T-helper 2 cell treated with Interferon-gamma antibody and Interleukin-4, amounts not matched to agents 5 μg/mL and 100 μg/mL, for 36 hours (primary cell): ENCODE measurements at places on chromosomes 6 and 20.

DNA sequence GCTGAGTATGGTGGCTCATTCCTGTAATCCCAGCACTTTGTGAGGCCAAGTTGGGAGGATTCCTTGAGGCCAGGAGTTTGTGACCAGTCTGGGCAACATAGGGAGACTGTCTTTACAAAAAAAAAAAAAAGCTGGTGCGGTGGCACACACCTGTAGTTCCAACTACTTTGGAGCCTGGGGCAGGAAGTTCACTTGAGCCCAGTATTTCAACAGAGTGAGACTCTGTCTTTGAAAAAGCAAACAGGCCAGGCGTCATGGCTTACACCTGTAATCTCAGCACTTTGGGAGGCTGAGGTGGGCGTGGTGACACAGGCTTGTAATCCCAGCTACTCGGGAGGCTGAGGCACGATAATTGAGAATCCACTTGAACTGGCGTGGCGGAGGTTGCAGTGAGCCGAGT lies 28.7 kb downstream of the MYBL2 start:
- no peak for DNase-seq
- H3K36me3 ChIP-seq = peaks cover 22% of the 10 kb centered on the region
- H3K4me3 ChIP-seq = no peak overlapping the region
- H3K4me1 ChIP-seq = peaks cover 5% of the 10 kb centered on the region

DNA sequence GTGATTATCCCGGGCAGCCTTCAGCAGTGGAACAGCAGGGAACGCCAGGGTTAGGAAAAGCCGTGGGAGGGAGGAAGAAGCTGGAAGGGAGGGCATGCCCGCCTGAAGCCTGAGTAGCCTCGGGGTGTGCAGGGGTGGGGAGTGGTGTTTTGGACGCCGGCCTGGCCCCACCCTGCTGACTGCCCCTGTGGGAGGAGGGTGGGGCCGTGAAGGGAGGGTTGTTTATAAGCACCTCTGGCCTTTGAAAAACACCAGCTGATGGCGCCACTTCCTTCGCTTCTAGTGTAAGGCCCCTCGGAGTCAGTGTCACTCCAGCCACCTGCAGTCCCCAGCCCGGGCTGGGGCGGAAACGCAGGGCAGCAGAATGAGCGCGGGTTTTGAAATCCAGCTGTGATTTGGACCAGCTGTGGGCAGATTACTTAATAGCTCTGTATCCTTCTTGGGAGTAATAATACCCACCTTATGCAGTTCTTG lies 52.8 kb upstream of the BMP6 start:
- no peak overlapping the region for H3K27ac ChIP-seq
- DNase-seq = no peak
- peaks cover 4% of the 10 kb centered on the region for H3K27me3 ChIP-seq
- no peak overlapping the region for H3K4me3 ChIP-seq
- H3K36me3 ChIP-seq = no peaks in the 10 kb centered on the region

GRCh38 chr6:29633534-29633905 lies 537 bp upstream of the GABBR1 start:
- peak overlapping the region; percentile 81 for H3K4me3 ChIP-seq
- H3K27ac ChIP-seq = peak overlapping the region; percentile 76
- peaks cover 1% of the 10 kb centered on the region for H3K36me3 ChIP-seq
- peaks cover 60% of the 10 kb centered on the region for H3K27me3 ChIP-seq
- no peak for DNase-seq
- peaks cover 40% of the 10 kb centered on the region for H3K4me1 ChIP-seq

GRCh38 chr6:140082867-140083297 lies 708.4 kb upstream of the CITED2 start:
- no peak for DNase-seq
- no peaks in the 10 kb centered on the region for H3K4me1 ChIP-seq
- no peak overlapping the region for H3K4me3 ChIP-seq
- no peaks in the 10 kb centered on the region for H3K27me3 ChIP-seq

DNA sequence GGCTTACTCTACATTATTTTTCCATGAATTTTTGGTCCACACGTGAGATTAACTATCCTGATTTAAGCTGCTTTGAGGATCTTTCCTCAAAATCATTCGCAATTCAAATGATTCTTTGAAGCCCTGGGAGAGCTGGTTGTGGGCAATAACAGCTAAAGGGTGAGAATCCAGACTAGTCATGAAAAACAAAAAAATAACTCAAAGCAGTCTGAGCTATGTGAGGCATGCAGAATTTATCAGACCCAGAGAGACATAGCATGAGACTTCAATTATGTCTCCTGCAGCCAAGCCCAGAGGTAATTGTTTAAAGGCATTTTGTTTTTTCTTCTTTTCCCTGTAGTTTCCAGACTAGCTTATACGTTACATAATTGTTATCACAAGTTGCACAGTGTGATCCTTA lies 517.3 kb upstream of the PTCHD4 start:
- DNase-seq = no peak
- no peaks in the 10 kb centered on the region for H3K27me3 ChIP-seq
- H3K4me1 ChIP-seq = no peaks in the 10 kb centered on the region
- H3K4me3 ChIP-seq = no peak overlapping the region
- H3K36me3 ChIP-seq = no peaks in the 10 kb centered on the region

GRCh38 chr6:72825315-72825911 lies 203.5 kb downstream of the KCNQ5 start:
- DNase-seq = no peak
- H3K4me3 ChIP-seq = no peak overlapping the region
- H3K4me1 ChIP-seq = peaks cover 11% of the 10 kb centered on the region
- no peak overlapping the region for H3K27ac ChIP-seq

- peaks cover 2% of the 10 kb centered on the region for H3K27me3 ChIP-seq
- H3K27ac ChIP-seq = no peak overlapping the region
- H3K36me3 ChIP-seq = peaks cover 20% of the 10 kb centered on the region
- no peak for DNase-seq
- H3K4me1 ChIP-seq = peaks cover 70% of the 10 kb centered on the region
Measured at GRCh38 chr6:90190131-90190530, 106.5 kb downstream of the BACH2 start.

- no peak for DNase-seq
- H3K36me3 ChIP-seq = peaks cover 39% of the 10 kb centered on the region
- H3K4me1 ChIP-seq = peaks cover 35% of the 10 kb centered on the region
- H3K27ac ChIP-seq = no peak overlapping the region
- no peaks in the 10 kb centered on the region for H3K27me3 ChIP-seq
- no peak overlapping the region for H3K4me3 ChIP-seq
Measured at GRCh38 chr20:17671011-17671410, 11.0 kb downstream of the RRBP1 start.

DNA sequence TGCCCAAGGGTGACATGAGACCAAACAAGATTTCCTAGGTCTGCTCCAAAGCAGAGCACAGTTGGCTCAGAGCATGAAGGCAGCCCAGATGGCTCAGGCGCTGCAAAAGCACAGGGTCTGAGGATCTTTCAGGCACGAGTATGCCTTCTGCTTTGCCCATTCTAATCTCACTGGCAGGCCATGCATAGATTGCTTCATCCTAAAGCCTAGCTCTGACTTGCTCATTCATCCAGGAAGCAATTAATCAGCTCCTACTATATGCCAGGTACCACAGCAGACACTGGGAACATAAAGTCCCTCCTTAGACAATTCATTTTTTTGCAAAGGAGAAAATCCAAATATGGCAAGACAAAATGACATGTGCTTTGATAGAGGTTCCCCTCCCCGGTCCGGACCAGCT lies 31.2 kb downstream of the GPLD1 start:
- DNase-seq = no peak
- H3K27ac ChIP-seq = no peak overlapping the region
- no peaks in the 10 kb centered on the region for H3K27me3 ChIP-seq
- no peaks in the 10 kb centered on the region for H3K4me1 ChIP-seq
- no peak overlapping the region for H3K4me3 ChIP-seq
- no peaks in the 10 kb centered on the region for H3K36me3 ChIP-seq

GRCh38 chr6:131532580-131533039 lies 40.4 kb upstream of the ARG1 start:
- peak; percentile 57 for DNase-seq
- H3K36me3 ChIP-seq = peaks cover 4% of the 10 kb centered on the region
- peaks cover 43% of the 10 kb centered on the region for H3K4me1 ChIP-seq
- peak overlapping the region; percentile 7 for H3K27ac ChIP-seq
- peaks cover 7% of the 10 kb centered on the region for H3K27me3 ChIP-seq
- H3K4me3 ChIP-seq = no peak overlapping the region

- no peak overlapping the region for H3K27ac ChIP-seq
- no peak overlapping the region for H3K4me3 ChIP-seq
- H3K4me1 ChIP-seq = no peaks in the 10 kb centered on the region
- peaks cover 15% of the 10 kb centered on the region for H3K27me3 ChIP-seq
- H3K36me3 ChIP-seq = no peaks in the 10 kb centered on the region
Measured at GRCh38 chr6:70369332-70369950, 43.9 kb upstream of the FAM135A start.

DNA sequence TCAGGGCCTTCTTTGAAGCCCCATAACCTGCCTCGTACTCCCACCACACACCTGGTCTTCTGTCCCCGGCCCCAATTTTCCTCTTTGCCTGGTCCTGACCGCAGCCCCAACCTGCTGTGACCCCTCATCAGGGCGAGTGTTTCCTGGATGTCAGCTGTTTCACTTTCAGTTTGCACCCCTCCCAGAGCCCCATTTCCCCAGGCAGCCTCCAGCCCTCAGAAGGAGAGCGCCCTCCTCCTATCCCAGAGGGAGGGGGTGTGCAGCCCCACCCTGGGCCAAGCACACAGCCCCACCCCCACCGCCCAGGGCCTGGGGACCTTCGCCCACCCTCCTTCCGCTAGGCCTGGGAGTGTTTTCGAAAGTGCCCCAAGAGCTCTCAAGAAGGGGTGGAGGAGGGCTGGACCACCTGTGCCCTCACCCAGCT lies 1.5 kb downstream of the BAK1 start:
- peaks cover 22% of the 10 kb centered on the region for H3K4me1 ChIP-seq
- DNase-seq = no peak
- no peaks in the 10 kb centered on the region for H3K27me3 ChIP-seq
- peak overlapping the region; percentile 95 for H3K27ac ChIP-seq
- peak overlapping the region; percentile 97 for H3K4me3 ChIP-seq
- H3K36me3 ChIP-seq = peaks cover 49% of the 10 kb centered on the region
